Stimulated activated CD8-positive, alpha-beta memory T cell treated with anti-CD3 and anti-CD28 coated beads, Interleukin-2, amount 100 ng/mL, for 1 hour (primary cell): ENCODE measurements at places on chromosomes 3 and 15.

- no peak for DNase-seq
These were observed 49.8 kb upstream of the PXYLP1 start for GRCh38 chr3:141181819-141182218.

- no peak for DNase-seq
These were observed 63.7 kb downstream of the PRICKLE2 start for GRCh38 chr3:64161481-64161952.

DNA sequence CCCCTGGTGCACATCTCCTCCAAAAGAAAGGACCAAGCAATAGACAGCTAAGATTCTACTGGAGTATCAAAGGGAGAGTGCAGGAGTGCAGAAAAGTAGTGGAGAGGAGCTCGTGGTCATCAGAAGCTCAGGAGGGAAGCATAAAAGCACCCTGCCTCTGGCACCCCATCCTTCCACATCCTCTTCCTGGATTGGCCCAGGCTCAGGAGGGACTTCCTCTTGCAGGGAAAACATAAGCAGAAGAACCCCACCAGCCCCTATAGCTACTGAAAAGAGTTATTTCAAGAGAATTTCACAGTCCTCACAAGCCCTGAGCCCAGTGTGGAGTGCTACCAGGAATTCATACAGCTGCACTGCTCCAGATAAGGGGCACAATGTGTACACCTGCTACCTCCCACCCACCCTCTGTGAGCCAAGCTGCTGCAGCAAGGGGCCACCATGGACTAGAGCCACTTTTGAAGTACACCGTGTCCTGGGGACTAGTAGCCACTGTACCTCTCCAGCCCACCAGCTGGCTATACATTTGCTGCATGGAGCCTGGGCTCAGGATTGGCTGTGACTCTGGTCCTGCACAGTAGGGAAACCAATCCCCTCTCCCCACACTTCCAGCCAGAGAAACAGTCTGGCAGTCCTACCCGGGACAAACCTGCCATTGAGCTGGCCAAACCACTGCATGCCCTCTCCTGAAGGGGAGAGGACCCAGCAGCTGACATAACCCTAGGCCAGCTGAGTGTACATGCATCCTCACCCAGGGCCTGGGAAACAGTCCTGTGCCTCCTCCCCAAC is 43.0 kb downstream of the CD200R1 start:
- no peak for DNase-seq

DNA sequence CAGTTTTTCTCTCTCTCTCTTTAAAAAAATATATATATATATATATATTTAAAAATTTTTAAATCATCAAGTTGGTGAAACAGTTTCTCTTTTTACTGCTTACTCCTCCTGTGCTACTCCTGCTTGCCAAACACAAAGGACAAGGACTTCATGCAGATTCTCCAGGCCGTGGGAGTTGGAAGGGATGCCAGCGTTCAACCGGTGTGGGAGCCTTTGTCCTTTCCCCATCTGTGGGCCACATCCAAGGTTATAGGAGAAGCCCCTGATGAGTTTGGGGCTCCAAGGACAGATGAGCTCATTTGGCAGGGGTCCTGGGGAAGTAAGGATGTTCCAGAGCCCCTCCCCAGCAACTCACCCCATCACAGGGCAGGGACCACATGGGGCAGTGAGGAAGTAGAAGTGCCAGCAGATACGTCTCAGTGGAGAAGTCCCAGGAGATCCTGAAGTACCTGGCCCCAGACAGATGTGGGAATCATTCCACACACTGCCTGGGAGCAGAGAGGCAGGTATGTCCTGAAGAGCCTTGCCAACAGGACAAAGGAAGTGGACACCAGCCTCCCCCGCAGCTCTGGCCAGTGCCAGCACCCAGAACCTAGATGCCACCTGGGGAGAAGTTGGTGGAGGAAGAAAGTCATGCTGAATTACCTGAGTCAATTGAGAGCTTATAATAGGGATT is 36.6 kb downstream of the CCK start:
- no peak for DNase-seq

GRCh38 chr15:63554337-63554927 is 42.8 kb upstream of the FBXL22 start:
- DNase-seq = no peak

GRCh38 chr3:119457246-119457645 is 6.2 kb downstream of the TMEM39A start:
- no peak for DNase-seq

- DNase-seq = no peak
These were observed 699.7 kb downstream of the NTRK3 start for GRCh38 chr15:87556886-87557285.

DNA sequence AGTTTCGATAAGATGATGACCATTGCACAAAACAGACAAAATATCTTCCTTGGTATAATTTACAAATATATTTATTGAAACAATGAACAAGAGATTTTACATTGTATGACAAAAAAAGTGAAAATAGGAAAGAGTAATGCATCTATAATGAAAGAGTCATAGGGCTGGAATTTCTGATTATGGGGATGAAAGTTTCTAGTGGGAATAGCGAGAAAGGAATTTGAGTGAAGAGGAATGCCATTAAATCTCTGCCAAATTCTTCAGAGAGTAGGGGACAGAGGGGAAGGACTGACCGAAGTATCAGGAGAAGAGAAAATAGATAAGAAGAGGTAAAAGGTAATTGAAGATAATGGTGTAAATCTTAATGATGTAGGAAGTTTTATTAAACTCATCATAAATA is 125.4 kb downstream of the VGLL3 start:
- no peak for DNase-seq

- DNase-seq = no peak
These were observed 482.7 kb upstream of the NECTIN3 start for GRCh38 chr3:110588906-110589305.

- DNase-seq = no peak
These were observed 70.7 kb upstream of the VEPH1 start for GRCh38 chr3:157573780-157574378.

DNA sequence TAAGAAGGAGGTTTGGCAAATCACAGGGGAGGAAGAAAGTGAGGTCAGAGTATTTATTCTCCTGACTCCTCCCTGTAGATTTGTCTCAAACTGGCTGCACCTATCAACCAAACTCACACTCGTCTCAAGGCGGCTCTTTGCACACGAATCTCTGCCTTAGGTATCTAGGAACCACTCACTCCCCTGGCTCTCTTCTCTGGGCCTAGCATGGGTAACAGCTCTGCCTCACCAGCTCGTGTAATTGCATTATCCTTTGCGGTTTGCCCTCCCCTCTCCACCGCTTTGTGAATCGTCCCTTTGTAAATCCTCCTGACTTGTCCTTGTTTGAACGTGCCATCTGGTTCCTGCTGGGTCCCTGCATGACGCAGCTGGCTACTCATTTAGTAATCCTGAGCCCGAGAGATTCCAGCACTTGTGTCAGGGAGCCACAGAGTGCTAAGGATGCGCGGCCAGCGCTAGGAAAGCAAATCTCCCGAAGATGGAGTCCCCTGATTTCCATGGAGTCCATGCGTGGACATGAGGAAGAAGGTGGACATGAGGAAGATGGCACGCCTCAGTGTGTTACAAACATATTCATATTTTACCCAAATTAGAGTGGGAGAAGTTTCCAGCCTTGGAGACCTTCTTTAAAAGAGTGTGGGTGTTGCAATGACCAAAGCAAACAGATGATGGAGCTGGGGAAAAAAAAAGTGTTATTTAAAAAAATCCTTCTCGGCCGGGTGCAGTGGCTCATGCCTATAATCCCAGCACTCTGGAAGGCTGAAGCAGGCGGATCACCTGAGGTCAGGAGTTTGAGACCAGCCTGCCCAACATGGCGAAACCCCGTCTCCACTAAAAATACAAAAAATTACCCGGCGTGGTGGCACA is 26.7 kb downstream of the NRROS start:
- DNase-seq = no peak

- DNase-seq = no peak
These were observed 16.4 kb downstream of the TBC1D21 start for GRCh38 chr15:73889762-73890124.

DNA sequence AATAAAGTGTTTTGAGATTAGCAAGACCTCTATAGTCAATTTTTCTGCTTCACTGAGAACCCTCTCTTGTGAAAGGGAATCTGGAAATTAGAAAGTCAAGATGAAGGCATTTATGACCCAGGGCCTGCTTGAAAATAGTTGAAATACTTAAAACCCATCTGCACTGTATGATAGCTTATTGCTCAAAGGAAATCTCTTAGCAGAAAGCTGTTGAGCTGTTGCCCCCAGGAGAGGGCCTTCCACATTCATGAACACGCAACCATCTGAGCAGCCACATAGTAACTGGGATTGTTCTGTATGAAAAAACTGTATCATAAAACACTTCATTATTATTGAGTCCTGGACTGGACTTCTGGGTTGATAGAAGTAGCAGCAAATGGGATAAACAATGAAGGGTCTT is 106.4 kb upstream of the PTX3 start:
- no peak for DNase-seq

DNA sequence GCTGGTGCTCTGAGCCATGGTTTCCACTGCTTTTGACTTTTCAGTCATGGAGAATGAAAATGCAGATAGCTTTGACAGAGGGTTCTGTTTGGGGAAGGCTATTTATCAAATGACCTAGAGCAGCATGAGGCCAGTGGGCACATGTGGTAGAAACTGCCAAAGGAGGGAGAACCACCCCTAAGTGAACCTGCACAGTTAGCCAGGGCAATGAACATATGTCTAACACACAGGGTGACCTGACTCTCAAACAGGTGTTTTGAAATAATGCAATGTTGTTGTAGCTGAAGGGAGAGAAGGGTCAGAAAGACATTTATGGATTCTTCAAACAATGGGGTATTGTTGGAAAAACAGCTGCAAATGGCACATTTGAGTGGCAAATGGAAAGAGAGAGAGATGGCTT is 174.4 kb upstream of the FAM3D start:
- no peak for DNase-seq

- no peak for DNase-seq
These were observed 25.0 kb downstream of the CEP70 start for GRCh38 chr3:138569090-138569489.

- DNase-seq = no peak
These were observed 21.6 kb downstream of the RYK start for GRCh38 chr3:134229038-134229437.

DNA sequence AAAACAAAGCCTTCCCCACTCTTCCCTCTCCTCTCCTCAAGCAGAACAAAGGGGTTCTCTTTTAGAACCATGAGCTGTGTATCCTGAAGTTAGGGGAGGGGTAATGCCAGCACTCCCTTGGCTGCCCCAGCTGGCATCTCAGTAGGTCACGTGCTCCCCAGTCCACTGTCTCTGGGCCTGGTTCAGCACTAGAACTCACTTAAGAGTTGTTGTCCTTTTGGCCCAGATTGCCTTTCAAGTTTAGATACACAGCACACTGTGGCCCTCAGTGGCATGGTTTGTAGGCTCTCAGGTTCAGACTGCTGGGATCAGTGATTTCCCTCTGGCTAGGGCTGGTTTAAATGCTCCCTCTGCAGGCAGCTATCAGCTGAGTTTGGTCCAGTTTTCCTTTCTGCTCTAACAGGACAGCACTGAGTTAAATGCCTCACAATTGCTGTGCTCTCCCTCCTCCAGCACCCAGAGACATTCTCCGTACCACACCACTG is 188.4 kb upstream of the ST8SIA2 start:
- no peak for DNase-seq

- DNase-seq = no peak
These were observed 35.6 kb downstream of the APBA2 start for GRCh38 chr15:28921336-28921735.

GRCh38 chr3:127431066-127431465 is 143.2 kb upstream of the PRR20G start:
- no peak for DNase-seq

DNA sequence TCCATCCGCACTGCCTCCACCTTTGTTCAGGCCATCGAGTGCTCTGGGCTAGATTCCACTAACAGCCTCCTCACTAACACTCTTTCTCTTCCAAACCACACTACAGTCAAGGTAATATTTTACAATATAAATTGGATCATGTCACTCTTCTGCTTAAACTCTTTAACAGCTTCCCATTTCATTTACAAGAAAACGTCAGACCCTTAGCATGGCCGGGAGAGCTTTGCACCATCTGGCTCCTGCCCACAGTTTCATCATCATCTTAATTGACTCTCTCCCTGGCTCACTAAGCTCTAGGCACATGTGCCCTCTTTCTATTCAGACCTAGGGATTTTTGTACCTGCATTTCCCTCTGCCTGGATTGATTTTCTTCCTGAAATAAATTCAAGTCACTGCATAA is 354.7 kb downstream of the FGF12 start:
- DNase-seq = no peak

DNA sequence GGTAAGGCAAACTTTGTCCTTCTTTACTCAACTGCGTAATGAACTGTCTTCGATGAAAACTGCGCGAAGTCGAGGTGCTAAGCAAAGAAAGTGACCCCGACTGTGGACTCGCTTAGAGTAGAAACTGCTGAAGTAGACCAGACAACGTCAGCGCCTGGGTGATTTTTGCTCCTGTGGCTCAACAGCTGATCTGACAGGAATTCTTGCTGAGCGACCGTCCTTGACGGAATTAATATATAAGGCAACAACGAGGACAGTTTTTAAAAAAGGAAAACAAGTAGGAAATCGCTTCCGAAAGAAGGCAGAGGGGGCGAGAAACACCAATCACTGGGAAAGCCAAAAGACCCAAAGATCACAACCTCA is 541 bp downstream of the RPS27L start:
- DNase-seq = no peak

DNA sequence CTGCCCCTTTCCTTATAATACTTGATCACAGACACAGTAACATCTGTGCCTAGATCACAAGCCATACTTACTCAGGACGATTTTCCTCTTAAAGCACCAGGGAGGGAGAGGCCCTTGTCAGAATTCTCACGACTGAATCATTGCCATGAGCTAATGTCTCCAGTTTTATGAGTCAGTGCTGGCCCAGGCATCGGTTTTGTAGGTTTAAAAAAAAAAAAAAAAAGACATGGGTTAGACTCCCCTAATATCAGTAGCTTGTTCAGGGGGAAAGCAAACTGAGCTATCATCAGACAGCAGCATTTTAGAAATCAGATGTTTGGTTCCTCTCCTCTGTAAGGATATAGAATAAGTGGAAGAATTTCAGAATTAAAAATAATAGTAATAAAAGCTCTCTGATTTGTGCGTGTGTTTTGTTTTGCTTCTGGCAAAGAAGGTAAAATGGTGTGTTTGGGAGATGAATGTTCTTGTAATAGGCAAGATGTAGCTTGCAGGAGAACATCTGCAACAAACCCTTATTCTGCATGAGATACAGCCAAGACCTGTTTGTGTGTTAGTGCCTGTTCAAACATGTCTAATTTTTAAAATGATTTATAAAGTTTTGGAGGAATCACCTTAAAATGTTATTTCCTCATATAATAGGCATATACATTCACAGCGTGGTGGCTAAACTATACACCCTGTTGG is 193.6 kb downstream of the TP63 start:
- no peak for DNase-seq
